ENCODE measurements at places on chromosomes 6 and 20.

DNA sequence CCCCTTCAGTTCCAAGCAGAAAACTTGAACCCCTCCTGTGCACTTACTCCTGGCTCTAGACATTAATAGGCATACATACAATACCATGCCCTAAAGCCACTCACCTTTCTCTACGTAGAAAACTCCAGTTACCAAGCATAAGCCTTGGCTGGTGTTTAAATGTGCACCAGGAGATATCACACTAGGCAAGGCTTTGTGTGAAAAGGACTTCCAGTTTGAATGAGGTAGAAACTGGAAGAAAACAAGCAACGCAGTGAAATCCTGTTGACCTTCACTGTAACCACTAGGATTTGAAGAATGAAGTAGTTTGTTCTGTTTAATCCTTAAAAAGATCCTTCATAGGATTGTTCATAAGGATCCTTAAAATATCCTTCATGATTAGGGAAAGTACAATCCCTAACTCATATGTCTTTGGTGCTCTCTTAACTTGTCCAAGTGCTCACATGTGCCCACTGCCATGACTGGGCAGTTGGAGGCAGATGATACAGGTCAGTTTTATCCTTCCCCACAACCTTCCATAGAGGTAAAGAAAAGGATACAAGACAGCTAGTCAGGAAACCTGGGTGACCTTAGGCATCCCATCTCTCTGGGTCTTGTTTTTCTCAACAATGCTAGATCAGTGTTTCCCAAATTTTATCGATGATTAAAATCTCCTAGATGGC is 9.2 kb upstream of the SCGN start:
- DNase-seq = no peak

- DNase-seq = no peak
Observed at GRCh38 chr6:113586413-113587077, 270.6 kb upstream of the MARCKS start.

GRCh38 chr6:13295576-13295975 is 32.8 kb downstream of the TBC1D7 start:
- no peak for DNase-seq

DNA sequence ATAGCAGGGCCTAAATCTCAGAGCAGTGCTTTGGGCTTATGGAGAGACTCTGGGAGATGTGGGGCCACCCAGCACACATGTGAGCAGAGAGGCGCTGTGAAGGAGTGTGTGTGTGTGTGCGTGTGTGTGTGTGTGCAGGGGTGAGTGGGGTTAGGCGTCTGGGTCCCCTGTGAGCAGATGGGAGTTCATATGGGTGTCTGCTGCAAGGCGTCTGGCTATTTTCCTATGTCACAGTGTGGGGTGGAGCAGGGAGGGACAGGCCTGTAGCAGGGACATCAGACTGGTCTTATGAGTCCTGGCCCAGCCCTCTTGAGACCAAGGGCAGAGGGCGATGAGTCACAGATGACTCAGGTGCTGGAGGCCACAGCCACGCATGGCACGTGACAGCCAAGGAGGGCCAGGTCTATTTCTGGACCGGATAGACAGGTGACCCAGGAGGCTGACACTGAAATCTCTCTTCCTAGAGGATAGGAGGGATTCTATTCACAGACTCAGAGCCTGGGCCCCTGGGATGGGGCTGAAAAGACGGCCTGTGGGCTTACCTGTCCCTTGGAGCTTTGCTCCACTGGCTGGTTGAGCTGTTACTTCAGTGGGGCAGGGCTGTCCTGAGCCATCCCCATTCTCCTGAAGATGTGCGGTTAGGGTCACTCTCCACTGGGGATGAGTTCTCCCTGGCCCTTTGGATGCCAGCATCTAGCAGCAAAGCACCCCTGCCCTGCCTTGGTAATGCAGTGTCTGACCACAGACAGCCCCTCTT is 28.9 kb downstream of the VEGFA start:
- peak; percentile 83 for DNase-seq

DNA sequence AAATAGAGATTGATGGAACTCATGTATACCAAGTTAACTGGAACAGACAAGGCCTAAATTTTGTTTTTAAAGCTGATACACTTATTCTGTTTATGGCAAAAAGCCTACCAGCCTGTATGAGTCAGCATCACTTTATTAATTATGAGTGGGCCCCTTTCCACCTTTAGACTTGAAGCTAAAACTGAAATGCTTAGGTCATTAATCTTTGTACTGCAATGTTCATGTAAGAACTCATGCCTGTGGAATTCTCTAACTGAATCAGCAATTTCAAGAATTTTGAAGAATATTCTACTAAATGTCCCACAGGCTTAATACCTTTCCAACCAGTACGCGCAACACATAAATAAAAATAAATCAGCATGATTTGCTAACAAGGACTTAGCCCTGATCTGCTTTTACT is 140.2 kb upstream of the PHACTR1 start:
- DNase-seq = no peak

- DNase-seq = peak; percentile 66
Observed at GRCh38 chr6:39302669-39303424, 11.4 kb downstream of the KCNK17 start.

DNA sequence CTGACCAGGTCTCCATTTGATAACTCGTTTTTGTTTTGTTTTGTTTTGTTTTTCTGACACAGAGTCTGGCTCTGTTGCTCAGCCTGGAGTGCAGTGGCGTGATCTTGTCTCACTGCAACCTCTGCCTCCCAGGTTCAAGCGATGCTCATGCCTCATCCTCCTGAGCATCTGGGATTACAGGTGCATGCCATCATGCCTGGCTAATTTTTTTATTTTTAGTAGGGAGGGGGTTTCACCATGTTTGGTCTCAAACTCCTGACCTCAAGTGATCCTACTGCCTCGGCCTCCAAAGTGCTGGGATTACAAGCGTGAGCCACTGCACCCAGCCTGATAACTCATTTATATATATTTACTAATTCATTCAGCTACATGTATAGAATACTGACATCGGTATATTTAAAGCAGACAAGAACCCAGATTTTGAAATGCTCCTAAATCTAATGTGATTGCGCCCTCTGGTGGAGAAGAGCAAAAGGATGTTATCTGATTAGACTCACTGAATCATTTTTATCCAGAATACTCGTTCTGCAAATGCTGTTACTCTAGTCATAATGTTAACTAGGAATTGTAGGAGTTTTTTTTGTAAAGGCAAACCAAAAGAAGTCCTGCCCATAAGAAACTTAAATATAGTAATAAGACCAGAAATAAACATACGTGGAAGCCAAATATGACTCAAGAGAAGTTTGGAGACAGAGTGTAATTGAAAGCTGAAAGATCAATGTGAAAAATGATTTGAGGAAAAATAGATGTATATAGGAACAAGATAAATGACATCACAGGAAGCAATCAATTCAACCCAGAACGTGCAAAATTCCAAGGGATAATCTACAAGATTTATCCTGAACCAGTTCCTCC is 5.3 kb upstream of the COL12A1 start:
- DNase-seq = peak; percentile 37

DNA sequence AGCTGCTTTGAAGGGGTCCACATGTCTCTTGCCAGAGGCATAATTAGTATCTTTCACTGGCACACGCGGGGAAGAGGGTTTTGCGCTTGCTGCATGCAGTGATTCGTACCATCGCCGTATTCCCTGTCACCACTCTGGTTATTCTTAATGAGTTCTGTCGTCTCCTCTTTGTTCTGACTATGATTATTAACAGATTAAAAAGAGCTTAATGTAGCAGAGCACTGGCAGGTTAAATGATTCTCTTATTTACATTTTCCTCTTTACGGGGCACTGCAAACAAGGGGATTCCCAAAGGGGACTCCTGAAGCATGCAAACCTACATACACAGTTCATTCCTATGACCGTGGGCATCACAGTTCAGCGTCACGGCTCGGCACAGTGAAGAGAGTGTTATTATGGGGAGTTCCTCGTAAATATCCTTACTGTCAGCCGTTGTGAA is 204.8 kb downstream of the DTNBP1 start:
- no peak for DNase-seq

DNA sequence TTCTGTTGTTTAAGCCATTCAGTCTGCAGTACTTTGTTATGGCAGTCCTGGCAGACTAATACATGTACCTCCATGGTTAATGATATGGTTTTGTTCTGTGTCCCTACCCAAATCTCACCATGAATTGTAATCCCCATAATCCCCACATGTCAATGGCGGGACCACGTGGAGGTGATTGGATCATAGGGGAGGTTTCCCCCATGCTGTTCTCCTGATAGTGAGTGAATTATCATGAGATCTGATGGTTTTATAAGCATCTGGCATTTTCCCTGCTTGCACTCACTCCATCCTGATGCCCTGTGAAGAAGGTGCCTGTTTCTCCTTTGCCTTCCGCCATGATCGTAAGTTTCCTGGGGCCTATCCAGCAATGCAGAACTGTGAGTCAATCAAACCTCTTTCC is 57.5 kb upstream of the NT5E start:
- no peak for DNase-seq

DNA sequence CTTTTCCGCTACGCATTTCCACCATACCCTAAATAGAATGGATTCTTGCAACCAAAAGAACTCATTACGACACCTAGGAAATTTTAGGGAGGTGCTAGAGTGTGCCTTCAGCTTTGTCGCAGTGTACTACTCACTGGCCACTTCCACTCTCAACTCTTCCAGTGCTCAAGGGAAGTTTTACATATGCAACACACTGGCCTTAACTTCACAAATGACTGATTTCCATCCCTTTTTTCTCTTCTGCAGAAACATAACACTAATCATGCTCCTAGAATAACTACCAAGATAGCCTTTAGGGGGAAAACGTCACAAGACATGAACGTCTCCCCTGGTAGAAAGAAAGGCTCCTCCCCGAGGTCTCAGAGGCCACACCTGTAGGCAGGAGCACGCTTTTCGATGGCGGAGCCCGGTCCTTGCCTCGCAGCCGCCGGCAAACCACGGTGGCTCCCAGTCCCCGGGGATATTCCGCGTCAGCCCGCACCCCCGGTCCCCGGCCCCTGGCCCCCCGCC is 584 bp downstream of the LYRM4 start:
- peak; percentile 81 for DNase-seq

- DNase-seq = no peak
Observed at GRCh38 chr20:58330687-58331086, 21.2 kb downstream of the RAB22A start.

DNA sequence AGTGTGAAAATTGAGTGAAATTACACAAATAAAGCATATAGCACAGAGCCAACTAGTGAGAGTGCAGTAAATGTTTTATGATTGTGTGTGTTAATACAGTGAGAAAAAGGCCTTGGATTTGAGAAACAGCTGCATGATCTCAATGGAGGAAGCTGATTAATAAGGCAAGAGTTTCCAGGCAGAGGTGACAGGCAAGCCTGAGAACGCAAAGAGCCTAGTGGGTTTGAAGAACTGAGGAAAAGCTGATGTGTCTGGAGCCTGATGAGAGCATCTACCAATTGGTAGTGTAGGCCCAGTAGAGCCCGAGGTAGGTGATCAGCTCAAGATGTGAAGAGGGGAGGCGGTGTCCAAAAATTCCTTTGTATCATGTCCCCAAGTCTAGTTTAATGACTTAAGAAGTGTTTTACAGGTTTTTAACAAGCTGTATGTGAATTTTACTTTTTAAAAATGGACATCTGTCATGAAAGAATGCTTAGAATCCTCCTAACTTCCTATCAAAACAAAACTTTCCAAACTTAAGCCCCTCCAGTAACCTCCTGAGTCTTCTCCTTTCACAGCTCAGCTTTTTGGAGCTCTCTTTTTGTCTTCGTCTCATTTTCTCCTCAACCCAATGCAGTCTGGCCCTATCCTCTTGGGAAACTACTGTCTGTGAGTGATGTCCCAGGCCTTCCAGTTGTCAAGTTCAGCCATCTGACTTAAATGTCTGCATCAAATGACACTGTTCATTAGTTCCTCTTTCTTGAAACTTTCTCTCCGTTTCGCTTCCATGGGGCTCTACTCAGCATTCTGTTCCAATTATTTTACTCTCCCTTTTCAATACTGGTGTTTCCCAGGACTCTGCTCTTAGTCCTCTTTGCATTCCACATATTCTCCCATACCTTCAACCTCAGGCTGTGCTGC is 1.2 kb downstream of the CDC40 start:
- DNase-seq = no peak

DNA sequence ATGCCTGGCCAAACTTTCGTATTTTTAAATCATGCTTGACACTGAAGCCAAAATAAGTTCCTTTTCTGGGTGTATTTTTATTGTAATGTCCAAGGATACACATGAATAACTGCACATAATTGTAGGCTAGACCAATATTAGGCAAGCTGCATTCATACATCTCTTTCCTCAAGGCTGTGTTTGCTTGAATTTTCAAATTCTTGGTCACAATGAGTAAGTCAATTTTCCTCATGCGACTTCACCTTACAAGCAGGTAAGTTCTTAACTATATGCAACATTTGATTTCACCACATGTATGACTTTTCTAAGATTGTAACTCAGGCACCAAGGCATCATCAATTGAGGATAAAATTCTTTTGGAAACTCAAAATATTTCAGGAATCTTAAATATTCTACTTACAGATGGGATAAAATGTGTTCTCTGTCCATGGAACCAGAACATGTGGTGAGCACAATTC is 112.4 kb upstream of the ZNF217 start:
- DNase-seq = no peak

- no peak for DNase-seq
Observed at GRCh38 chr20:58886546-58886945, 34.0 kb downstream of the GNAS start.

GRCh38 chr20:10448270-10449156 is 13.4 kb downstream of the SLX4IP start:
- no peak for DNase-seq

DNA sequence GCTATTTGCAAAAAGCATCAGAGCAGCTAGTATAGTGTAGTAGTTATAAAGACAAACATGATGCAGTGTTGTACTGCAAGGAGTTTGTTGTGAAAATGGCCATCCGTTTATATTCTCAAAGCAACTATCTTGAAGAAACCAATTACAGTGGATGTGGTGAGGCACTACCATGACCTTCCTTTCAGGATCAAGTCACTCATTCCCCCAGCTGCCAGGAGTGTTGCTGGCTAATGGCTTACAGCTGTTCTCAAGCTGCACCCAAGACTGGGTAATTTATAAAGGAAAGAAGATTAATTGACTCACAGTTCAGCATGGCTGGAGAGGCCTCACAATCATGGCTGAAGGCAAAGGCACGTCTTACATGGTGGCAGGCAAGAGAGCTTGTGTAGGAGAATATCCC is 29.0 kb downstream of the ADGRF4 start:
- no peak for DNase-seq

DNA sequence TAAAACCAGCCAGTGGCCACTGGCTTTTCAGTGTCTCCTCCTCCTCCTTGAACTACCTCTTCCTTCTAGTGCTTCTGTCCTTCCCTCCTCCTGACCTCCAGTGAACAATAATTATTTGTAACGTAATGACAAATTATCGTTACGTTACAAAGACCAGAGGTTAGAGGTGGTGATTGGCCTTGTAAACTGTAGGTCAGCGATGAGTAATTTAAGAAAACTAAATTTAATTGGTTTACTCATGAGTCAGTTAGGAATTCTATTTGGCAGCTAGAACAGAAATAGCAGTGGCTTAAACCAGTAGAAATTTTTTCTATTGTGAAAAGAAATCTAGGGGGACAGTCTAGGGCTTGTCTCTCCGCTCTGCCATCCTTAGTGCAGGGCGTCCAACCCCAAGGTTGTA is 38.8 kb downstream of the PPARD start:
- DNase-seq = no peak

GRCh38 chr20:52569201-52569600 is 377.6 kb upstream of the ZFP64 start:
- DNase-seq = no peak
